ENCODE measurements at places on chromosomes 13 and 19.

GRCh38 chr13:29887030-29887557, 36.7 kb upstream of the UBL3 start:
- DNase-seq = no peak

DNA sequence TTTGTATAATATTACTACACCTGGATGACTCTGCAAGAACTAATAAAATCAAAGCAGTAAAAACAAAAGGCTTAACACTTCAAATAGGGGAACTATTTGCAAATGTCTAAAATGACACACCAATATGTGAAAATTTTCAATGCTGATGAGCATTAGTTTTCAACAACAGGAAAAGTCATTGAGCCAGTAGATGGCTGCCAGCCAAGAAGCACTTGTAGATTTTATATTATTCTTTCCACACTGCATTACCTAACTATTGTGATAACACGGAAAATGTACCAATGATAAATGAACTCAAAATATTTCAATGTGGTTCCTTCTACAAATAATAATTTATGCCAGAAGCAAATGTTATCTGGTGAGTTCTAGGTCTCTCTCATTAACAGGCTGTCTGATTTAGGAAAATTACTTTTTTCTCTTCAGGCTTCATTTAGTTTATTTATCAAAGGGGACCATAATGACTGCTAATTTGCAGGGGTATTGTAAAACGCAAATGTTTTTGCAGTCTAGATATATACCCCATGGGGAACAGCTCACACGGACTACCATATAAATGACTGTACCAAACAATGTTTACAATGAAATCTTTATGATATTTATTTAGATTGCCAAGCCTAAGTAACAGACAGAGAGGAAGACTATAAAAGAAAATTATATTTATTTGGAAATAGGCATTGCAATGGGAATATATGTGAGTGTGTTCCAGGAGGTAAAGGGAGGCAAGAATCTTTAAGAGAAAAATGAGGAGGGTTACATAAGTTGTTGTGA, 407.8 kb downstream of the LIG4 start:
- DNase-seq = no peak

DNA sequence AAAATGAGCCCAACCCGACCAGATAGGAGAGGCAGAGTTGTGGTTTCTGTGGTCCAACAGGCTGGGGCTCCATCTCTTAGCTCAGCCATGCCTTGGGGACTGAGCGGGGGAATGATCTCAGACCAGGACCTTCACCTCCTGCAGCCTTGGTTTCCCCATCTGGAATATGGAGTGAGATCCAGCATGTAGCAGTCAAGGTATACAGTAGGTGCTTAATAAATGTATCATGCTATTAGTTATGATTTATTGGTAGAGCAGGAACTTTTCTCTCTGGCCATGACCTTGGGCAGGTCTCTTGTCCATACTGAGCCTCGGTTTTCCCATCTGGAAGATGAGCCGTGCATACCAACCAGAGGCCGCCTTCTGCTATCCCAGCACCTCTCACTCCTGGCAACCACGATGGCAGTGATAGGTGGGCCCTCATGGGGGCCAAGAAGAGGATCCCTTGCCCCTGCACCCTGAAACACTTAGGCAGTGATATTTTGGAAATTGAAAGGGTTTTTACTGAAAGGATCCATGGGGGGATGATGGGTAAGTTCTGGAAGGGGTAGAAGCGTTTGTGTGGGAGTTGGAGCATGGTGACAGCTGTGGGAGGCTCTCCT, 9.1 kb downstream of the TM6SF2 start:
- no peak for DNase-seq

DNA sequence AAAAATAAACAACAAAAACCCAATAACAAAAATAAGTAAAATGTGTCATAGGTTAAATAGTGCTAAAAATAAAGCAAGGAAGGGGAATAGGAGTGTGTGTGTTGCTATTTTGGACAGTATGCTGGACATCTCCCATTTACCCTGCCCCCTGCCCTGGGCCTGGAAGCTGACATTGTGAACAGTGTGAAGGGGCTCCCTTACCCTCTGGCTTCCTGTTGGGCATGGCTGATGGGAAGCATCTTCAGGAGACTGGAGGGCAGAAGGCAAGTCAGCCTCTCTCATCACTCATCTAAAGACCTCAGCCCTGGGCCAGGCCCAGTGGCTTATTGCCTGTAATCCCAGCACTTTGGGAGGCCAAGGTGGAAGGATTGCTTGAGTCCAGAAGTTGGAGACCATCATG, 26.7 kb downstream of the KCTD15 start:
- no peak for DNase-seq

DNA sequence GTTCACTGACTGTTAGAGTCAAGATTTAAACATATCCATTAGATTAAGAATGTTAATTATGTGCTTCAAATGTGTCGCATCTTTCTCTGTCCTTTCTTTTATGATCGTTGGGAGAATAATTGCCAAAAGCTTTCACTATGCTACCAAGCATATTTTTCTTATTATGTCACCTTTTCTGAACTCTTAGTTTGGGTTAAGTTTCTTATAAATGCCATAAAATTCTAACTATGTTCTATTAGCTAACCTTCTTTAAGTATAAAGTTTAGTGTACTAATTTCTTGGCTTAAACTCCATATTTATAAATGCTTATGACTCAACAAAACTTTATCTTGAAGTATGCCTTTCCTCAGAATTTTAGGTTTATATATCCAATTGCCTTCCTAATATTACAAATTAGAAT, 1759.4 kb downstream of the PCDH9 start:
- DNase-seq = no peak

DNA sequence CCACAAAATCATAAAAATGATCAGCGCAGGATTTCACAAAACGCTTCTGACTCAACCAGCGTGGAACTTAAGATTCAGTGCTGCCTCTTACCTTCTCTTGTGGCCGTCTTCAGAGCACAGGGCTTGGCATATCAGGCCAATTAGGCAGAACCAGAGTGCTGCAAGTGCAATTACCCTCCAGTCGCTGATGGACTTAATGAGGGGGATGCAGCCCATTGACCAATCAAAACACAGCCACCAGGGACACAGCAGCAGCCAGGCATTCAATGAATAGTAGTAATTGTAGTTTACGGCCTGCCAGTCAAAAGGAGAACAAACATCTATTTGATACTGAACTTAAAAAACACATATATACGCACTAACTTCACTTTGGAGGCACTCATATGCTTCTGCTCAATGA, 38.2 kb downstream of the TMTC4 start:
- DNase-seq = no peak
